Stimulated activated CD4-positive, alpha-beta T cell treated with anti-CD3 and anti-CD28 coated beads, Interleukin-2, amount 100 ng/mL, for 4 hours (primary cell): ENCODE measurements at places on chromosomes 3 and 15.

DNA sequence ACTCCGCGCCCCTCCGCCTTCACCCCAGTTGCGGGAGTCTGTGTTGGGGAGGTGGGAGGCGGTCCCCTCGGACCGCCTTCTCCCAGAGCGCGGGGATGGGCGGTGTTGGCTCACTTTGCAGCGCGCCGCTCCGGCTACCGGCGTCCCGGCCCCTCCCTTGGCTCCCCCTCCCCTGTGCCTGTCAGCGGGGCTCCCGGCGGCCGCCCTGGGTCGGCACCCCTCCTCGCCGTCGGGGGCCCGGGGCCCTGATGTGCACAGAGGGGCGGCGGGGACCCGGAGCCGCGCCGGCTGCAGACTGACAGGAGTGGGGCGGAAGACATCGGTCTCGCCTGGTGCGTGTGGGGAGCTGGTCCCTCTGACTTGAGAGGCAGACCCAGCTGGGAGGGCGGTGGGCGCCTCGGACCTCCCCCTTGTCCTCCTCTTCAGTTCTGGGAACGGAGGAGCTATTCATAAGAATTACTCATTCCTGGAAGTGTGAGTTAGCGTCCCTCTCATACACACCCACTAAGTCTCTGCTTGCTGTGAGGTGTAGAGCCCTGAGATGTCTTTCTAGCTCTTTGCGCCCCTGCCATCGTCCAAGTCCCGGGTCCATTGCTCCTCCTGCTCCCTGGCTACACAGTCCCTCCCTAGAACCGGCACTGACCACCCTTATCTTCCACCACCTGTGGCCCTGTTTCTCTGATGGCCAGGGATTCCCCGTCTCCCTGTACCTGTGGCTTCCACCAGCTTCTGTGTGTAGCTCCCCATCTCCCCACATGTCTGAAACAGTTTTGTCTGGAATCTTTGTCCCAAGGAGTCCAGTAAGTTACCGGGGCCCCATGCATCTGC, 42.3 kb upstream of the ROPN1 start:
- no peak for DNase-seq

DNA sequence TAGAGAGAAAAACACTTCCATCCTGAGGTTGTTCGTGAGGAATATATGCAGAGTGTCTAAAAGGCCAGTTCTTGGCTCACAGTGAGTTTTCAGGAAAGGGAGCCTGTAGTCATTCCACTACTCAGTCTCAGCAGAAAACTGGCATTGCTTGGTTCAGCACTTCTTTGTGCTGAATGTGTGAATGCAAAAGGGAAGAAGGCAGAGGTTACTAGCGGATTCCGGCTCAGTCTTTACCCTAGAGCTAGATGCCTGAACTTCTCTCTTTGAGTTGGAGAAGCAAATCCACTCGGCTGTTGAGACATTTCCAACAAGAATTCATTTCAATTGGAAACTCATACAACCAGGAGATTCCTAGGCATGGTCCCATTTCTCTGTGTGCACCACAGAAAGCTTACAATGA, 23.1 kb upstream of the FRMD4B start:
- no peak for DNase-seq

- DNase-seq = no peak
Measured at GRCh38 chr3:70736009-70736408, 423.6 kb upstream of the MDFIC2 start.

GRCh38 chr3:112090887-112091586, 4.8 kb downstream of the C3orf52 start:
- no peak for DNase-seq

DNA sequence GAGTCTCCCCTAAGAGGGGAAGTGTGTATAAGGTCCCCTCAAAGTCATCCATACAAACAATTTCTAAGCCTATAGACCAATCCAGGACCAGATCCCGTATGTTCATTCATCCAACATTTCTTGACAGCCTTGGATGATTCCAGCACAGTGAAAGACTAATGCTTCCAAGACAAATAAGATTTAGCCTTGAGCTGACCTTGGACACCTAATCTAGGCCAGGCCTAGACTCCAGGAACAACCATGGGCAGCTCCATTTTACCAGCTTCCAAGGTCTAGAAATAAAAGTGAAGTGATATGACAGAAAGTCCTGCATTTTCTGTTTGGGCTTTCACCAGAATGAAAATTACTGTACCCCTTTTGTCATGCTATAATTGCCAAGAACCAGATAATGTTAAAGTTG, 67.9 kb upstream of the BCL6 start:
- no peak for DNase-seq

DNA sequence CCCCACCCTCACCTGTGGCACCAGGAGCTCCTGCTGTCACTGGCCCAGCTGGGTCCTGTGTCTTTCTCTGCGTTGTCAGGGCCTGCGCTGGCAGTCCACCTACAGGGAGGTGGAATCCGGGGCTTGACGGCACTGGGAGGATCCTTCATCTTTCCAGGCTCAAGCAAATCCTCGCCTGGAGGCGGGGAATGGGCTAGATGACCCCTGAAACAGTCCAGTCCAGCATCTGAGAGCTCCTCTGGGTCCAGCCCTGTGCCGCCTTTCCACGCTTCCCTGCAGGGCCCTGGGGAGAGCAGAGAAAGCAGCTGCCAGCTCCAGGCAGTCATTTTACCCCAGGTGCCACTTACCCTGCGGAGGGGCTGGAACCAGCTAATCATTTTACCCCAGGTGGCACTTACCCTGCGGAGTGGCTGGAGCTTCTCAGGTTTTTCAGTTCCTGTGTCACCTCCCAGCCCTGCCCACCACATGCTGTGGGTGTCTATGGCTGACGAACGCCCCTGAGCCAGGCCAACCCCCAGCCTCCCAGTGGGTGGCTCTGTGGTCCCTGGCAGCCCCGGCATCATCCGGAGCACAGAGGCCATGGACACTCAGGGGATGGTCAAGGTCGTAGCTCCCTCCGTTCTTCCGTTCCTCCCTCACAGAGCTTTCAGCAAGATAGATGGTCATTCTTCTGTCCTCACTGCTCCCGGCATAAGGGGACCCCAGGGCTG, 17.9 kb upstream of the ADIPOQ start:
- DNase-seq = no peak

DNA sequence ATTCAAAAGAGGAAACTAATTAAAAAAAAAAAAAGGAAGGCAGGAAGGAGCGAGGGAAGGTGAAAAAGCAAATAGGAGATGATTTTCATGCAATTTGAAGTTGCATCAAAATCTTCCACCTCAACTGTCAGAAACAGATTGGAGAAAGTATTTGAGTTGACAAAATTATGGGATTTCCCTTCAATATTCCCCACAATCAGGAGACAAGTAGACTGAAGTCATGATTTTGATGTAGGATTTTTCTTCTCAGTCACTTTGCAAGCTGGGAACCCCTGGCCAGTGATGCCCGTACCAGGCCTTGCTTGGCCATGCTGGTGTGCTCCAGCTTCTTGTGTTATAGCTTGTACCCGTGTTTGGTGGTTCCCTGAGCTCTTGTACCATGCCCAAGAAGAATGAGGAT, 854.5 kb upstream of the CFAP20DC start:
- no peak for DNase-seq

- DNase-seq = no peak
Measured at GRCh38 chr3:184466413-184466960, 86.6 kb downstream of the CHRD start.

DNA sequence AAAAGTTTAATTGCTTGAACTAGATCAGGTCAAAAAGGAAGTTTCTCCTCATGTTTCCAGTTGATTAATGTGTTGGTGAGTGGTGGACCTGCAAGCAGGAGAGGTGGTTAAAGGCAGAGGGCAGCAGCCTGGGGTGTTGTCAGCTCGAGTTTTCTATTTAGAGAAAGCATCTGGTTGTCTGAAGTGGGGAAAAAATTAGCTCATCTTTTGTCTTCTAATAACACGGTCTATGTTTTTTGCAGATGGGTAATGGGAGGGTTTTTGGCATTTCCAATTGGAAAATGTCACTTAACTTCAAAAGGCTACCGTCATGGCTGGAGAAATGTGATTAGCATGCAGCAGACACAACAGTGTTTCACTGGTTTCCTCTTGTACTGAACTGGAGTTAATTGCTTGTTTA, 122.6 kb downstream of the ITPR1 start:
- no peak for DNase-seq

DNA sequence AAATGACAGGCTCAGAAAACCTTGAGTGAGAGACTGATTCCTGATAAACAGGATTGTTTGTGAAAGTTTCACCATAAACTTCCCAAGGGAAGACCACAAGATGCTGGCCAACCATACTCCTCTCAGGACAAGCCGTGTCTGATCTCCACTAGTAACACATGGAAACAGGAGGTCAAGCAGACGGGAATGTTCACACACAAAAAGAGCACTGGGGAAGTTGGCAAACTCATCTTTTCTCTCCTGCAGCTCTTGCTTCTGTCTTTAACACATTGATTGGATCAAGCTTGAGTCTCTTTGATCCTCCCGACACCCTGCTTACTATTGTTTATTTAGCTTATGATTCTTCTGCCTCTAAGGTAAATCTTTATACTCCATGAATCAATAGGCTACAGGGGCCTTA, 713.5 kb downstream of the PDCD6IP start:
- no peak for DNase-seq

DNA sequence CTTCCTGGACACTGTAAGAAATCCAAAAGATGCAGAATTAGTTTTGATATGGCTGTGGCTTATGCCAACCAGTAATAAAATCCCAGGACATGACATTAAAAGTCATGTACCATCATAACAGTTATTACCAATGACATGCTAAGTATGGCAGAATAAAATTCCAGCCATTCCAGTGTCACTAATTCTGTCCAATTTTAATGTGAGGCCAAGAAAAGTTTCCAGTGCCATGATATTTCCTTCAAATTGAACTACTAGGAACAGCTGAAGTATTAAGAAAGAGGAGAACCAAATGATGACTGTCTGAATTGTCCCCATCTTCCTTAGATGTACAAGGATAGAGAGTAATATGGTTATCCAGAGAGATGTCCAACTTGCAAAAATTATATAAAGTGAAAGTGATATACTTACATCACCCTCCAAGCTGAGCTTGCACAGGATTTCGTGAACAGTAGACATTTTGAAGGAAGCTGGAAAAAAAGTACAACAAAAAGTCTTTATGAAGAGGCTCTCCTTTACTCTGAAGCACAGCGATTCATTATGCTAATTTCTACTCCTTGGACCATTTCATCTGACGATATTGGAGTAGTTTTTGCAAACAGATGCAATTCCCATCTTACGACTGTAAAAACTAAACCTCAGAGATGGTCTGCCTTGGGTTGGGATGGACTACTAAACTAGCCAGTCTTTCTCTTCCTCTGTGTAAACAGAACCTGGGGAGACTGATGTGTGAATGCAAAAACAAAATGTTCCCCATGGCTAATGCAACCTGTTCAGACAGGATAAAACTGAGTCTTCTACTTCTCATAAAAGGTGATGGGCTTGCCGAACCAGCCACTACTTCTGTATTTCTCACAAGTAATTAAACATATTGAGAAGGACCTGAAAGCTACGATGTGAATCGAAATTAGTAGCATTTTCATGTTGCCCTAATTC, 11.9 kb downstream of the ANXA2 start:
- no peak for DNase-seq

- DNase-seq = no peak
Measured at GRCh38 chr15:57156210-57156884, 220.0 kb upstream of the CGNL1 start.

GRCh38 chr15:70646169-70646568, 117.2 kb downstream of the UACA start:
- no peak for DNase-seq

DNA sequence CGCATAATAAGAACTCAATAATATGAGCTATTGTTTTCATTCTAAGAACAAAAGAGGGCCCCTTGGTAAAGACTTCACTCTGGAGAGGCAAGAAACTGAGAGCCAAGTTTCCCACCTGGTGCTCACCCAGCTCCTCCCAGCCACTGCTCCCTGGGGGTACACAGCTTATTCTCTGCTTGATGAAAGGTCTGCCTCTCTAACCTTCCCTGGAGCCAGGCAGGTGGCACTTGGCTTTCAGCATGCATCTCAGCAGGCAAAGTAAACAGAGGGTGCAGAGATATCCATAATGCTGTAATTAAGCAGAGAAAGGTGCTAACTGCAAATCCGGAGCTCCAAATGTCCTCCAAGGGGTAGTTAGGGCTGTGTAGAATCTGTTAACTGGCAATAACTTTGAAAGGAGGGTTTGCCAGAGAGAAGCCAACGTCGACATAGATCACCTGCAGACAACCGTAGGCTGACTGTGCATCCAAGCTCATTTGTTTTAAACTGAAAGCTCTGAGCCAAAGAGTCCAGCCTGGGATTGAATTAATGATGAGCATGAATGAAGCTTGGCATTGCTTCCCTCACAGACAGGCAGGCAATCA, 159.6 kb upstream of the PROK2 start:
- no peak for DNase-seq

DNA sequence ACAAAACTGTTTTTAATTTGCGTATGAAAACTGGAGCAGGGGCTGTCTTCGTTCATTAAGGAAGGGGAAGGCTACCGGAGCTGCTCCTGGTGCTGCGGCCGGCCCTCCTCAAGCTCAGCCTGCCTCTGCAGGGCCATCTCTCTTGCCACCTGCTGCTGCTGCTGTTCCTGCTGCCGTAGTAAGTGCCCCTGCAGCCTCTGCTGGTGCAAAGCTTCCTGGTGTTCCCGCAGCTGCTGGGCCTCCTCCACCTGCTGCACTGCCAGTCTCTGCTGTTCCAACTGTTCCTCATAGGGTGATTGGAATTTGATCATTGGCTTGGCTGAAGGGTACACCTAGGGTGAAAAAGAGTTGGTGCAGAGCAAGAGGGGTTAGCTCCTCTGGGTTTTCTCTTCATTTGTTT, 66.0 kb downstream of the GOLIM4 start:
- no peak for DNase-seq

- no peak for DNase-seq
Measured at GRCh38 chr15:42891569-42891968, 29.0 kb downstream of the TTBK2 start.

DNA sequence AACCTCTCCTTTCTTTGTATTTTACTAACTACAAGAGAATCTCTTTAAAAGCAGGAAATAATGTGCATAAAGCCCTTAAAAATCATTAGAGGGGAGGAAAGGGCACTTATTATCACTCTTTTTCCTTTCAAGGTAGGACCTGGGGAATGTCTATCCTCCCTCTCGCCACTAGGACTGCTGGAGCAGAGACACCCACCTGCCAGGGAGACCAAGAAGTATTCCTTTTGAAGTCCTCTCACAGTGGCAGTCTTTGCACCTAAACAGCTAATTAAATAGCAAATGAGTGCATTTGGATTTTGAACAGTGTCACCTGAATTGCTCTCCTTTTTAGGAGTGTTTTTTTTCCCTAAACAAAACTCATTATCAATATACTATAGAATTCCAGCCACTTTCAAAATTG, 874.1 kb downstream of the ZPLD1 start:
- no peak for DNase-seq

GRCh38 chr3:15794303-15794771, 3.4 kb downstream of the ANKRD28 start:
- no peak for DNase-seq

GRCh38 chr3:122189357-122189756, 5.9 kb downstream of the CASR start:
- no peak for DNase-seq
